ENCODE measurements at places on chromosomes 1 and 21.

GRCh38 chr1:227244339-227245118, 73.8 kb downstream of the CDC42BPA start:
- DNase-seq = no peak

DNA sequence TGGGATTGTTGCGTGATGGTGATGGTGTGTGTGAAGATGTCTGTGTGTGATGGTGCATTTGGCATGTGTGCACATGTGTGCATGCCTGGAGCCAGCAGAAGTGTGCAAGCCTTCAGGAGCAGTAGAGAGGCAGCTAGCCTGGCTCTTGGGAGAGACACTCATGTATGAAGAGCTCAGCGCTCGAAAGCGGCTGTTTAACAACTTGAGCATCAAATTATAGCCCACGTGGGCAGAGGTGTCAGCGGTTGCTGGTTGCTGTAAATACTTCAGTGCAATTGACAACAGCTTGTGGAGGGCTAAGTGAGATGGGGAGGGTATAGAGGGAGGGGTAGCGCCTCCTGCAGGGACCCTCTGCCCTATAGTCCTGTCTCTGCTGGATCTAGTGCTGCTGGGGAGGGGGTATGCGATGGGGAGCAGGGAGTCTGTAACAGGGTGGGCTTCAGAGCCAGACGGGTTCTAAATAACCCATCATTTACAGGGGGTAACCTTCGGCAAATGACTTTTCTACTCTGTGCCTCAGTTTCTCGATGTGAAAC, 21.5 kb downstream of the FOXD2 start:
- no peak for DNase-seq

GRCh38 chr1:171794085-171794484, 12.6 kb downstream of the METTL13 start:
- peak; percentile 27 for DNase-seq

- peak; percentile 33 for DNase-seq
Measured at GRCh38 chr1:201970334-201971159, 11.9 kb upstream of the RNPEP start.

DNA sequence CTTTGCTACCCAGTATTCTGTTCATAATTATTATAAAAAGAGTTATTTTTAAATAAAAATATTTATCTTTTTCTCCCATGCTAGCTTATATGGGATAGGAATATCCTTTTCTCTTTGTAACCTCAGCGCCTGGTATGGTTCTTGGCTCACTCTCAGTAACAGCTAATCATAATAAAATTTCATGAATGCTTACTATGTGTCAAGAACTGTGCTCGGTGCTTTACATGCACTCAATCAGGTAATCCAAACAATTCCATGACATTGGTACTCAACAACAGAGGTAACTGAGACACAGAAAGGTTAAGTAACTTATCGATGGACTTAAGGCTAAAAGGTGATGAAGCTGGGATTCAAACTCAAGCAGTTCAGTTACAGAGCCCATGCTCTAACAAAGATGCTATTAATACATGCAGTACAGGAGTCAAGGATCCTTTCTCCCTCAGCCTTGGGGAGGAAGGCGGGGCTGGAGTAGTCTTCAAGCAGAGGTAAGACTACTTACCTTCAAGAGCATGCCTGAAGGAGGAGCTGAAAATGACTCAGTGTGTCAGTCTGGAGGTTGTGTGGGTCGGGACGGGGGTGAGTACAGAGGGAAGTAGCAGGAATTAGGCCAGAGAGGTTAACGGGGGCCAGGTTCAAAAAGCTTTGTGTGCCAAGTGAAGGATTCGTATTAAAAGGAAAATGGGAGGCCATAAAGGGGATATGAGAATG, 73.4 kb downstream of the PLPPR5 start:
- no peak for DNase-seq

- no peak for DNase-seq
Measured at GRCh38 chr1:237171454-237172117, 129.6 kb downstream of the RYR2 start.

- no peak for DNase-seq
Measured at GRCh38 chr1:212917134-212917485, 33.2 kb upstream of the VASH2 start.

- DNase-seq = no peak
Measured at GRCh38 chr1:64047549-64047996, 155.8 kb upstream of the UBE2U start.

All from choroid plexus epithelial cell (primary cell).